ENCODE measurements at places on chromosomes 5 and 9. TPM values are rescaled to one million over a fixed set of nuclear protein-coding genes. Genes with fewer than 3 reads are reported as not detected.
A peak's percentile ranks its signal among the peaks of the same experiment; 100 is the strongest.

- DNase-seq: no peak
Observed at GRCh38 chr9:136806067-136806466, 1.7 kb upstream of the RABL6 start.

GRCh38 chr9:112310826-112311225 is 22.6 kb downstream of the PTBP3 start:
- no peak for DNase-seq

DNA sequence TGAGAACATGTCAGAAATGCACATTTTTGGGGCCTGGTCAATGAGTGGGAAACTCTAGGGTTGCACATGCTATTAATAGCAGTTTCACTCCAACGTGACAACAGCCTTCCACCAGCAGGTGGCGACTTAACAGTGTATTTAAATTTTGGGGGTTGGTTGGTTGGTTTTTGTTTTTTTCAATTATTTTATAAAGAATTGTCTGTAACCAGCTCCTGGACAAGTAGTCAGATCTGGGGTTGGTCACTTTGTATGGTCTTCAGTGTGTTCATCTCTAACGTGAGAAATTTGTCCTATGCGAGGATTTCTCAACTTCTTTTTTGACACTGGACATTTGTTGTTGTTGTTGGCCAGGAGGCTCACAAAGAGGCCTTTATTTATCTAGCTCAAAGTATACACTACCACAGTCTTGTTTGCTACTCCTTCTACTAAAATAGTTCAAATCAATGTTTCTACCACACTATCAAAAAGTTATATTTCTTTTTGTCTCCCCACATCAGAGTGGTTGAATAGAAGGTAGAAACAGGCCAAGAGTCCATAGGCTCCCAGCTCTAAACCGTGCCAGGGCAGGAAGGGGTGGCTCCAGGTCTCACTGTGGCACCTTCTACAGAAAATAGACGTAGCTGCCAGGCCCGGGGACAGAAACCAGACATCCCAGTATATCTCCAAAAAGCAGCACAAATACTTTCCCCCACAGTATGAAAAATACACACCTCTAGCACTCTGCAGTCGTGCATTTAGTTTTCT is 110.4 kb downstream of the TRPM6 start:
- peak; percentile 55 for DNase-seq

The SOX30 gene
- not detected for total RNA-seq

DNA sequence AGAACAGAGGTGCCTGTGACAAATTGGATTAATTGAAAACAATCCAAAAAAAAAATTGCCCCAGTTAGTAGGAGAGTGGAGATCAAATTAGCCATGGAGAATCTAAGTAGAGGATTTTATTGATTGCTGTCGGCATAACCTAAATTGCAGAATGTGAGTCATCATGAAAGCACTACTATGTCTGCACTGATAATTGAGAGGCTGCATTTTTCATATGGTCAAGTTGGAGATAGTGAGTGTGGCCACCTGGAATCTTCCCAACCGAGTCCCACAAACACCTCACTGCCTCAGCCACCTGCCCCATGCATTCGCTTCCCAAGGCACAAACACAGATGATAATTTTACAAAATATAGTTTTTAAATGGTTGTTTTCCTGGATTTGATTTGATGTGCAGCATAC is 123.7 kb downstream of the NTRK2 start:
- no peak for DNase-seq

- DNase-seq: no peak
Observed at GRCh38 chr9:127221695-127222094, 42.9 kb upstream of the GARNL3 start.

GRCh38 chr5:128263357-128263756 is 179.8 kb downstream of the SLC12A2 start:
- no peak for DNase-seq

The ZNF300 gene
- total RNA-seq: 5.7 TPM

The PBX3 gene
- 17.5 TPM for total RNA-seq

DNA sequence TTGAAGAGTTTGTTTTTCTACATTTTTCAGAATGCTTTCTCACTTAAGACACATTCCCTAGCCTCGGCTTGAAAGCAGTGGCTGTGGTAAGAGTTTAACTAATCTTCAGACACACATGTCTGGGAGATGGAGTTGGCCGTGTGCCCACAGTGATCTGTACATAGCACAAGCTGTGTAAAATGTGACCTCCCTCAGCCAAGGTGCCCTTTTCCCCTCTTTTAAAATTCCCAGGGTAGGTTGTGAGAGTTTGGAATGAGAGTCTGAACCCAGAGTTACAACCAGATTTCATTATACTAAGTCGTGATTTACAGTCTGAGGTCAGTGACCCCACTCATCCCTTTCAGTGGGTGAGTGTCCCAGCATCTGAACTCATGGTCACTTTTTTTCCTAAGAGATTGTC is 230.4 kb downstream of the DOCK8 start:
- no peak for DNase-seq

DNA sequence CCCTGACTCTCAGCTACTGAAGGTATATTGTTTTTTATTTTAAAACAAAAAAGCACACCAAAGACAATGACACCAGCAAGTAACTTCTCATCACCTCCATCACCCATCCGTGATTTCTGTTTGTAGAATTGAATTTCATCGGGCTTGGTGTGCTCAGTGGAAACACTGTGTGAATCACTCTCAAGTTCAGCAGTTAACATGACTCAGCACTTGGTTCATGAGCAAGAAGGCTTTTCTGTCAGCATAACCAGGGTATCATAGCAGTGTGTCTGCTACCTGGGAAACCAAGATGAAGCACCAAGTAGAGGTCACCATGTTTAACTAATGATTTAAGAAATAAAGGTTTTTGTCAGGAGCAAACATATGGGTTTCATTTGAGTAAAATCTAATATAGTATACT is 123.7 kb downstream of the INSYN2B start:
- DNase-seq: peak; percentile 79

GRCh38 chr5:67561151-67561932 is 364.7 kb upstream of the CD180 start:
- DNase-seq: no peak

The SPAG8 gene
- total RNA-seq: 0.83 TPM

DNA sequence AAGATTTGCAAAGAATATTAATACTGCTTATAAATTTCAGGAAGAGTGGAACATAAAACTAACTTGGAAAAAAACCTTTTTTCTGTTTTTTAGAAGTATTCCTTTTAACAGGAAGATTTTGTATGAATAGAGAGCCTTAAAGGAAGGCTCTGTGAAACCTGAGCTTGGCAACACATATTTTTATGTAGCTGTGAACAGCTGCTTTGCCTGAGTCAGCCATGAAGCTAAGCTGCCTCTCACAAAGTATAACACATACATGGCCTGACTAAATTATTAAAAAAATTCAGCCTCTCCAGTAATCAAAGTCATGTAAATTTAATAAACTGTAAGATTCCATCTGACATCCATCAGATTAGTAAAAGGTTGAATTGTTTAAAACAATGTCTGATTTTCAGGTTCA is 547.5 kb downstream of the ELAVL2 start:
- DNase-seq: no peak

GRCh38 chr5:59724482-59725391 is 168.8 kb downstream of the PDE4D start:
- peak; percentile 35 for DNase-seq

The PCDHGA12 gene
- total RNA-seq: 2.0 TPM

The LCN9 gene
- total RNA-seq: not detected

The NR4A3 gene
- under 0.01 TPM for total RNA-seq

DNA sequence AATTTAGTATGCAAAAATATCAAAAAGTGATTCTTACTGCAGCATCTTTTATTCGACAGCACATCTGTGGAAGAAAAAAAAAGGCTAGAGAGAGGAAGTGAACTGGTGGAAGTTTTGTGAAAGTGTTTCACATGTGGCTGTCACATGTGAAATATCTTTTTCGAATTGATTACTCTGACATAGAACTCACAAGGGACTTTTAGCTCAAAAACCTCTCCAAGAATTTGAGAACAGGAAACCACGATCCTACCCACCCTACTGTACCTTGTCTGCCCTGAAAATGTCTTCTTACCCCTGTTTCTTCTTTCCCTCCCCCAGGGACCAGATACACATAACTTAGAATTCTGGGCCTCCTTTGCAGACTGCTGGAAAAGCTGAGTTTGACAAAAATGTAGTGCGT is 106.5 kb upstream of the PRRC1 start:
- DNase-seq: no peak

GRCh38 chr9:72907421-72907820 is 45.4 kb downstream of the ALDH1A1 start:
- DNase-seq: no peak
